ENCODE measurements at places on chromosomes 16 and 17.

GRCh38 chr17:55347341-55347740 is 74.3 kb downstream of the MMD start:
- DNase-seq = no peak

GRCh38 chr16:56192635-56192945 is 1.3 kb downstream of the GNAO1 start:
- DNase-seq = no peak

DNA sequence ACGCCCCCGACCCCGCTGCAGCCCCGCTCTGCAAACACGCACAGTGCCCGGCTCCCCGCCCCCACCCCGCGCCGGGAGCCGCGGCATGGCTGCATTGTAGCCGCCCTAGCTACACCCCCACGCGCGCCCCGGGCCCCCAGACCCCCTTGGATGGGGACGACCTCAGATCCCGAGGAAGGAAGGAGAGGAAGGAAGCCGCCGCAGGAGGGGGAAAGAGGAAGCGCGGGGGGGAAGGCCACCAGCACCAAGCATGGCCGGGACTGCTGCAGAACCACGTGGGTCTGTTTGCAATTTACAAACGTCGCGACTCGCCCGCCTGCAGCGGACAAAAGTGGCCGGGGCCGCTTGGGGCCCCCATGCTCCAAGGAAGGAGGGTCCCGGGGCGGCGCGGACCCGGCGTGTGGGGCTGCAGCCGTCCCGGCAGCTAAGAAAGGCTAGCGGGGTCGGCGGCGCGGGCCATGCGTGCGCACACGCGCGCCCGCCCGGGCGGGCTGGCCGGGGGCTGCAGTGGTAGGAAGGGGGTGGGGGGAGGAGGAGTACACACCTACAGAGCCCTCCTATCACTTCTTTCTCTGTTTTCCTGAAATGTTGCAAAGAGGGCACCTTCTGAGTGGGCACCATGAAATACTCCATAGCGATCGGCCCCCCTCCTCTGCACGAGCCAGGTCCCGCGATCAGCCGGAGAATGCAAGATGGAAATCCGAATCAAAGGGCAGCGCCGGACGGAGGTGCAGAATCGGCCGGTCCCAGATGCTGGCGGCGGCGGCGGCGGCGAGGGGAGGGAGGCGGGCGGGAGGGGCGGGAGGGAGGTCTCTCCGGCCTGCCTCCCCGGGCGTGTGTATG is 488 bp downstream of the TFAP4 start:
- DNase-seq = no peak

- DNase-seq = no peak
Measured at GRCh38 chr17:16037636-16038035, 38.0 kb downstream of the TTC19 start.

All from CD4-positive, alpha-beta T cell treated with Interleukin-17A for 4 hours (primary cell).